ENCODE measurements at places on chromosomes 7 and 10. TPM values are rescaled to one million over a fixed set of nuclear protein-coding genes. Genes with fewer than 3 reads are reported as not detected.

The PBLD gene
- 1.3 TPM for total RNA-seq

DNA sequence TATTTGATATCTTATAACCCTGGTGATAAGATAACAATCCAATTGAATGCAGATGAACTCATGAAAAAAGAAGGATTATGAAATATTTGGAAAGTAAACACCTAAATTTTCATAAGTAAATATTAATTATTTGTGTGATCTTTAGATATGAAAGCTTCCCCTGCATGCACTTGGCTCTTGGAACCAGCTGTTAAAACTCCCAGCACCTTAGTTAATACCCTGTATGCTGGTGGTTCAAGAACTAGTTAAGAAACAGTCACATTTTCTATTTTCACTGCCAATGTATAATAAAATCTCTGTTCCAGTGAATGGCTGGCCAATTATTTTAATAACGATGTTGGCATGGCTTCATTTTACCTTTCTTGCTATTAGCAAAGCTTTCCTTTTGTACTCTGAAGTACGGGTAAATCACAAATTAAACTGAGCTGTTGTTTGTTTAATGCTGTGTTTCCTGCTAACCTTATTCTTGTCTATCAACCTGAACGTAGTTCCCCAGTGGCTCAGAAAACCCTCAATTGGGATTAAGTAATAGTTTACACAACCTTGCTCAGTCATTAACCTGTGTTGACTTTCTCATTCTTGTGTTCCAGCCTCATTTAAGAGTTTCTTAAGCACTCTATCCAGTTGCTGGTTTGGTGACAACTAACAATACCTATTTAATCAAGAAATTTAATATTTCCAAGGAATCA, 38.9 kb downstream of the MET start:
- H3K36me3 ChIP-seq, result no peaks in the 10 kb centered on the region
- DNase-seq, result no peak
- no peak overlapping the region for H3K27ac ChIP-seq
- H3K27me3 ChIP-seq, result peaks cover 11% of the 10 kb centered on the region
- no peaks in the 10 kb centered on the region for H3K4me1 ChIP-seq

The TAS2R3 gene
- total RNA-seq, result 0.59 TPM

GRCh38 chr10:92688927-92689662, 660 bp upstream of the HHEX start:
- H3K27ac ChIP-seq, result no peak overlapping the region
- DNase-seq, result peak; percentile 25
- peak overlapping the region; percentile 53 for H3K4me3 ChIP-seq
- H3K4me1 ChIP-seq, result peaks cover 20% of the 10 kb centered on the region
- no peaks in the 10 kb centered on the region for H3K36me3 ChIP-seq
- peaks cover 55% of the 10 kb centered on the region for H3K27me3 ChIP-seq

- H3K27me3 ChIP-seq, result no peaks in the 10 kb centered on the region
- H3K36me3 ChIP-seq, result no peaks in the 10 kb centered on the region
- peaks cover 7% of the 10 kb centered on the region for H3K4me1 ChIP-seq
- no peak overlapping the region for H3K4me3 ChIP-seq
Measured at GRCh38 chr7:3246651-3247050, 54.4 kb upstream of the SDK1 start.
